Mucosa of descending colon (tissue), 3 donors: ENCODE measurements at places on chromosomes 1 and 21. TPM values are rescaled to one million over a fixed set of nuclear protein-coding genes. Genes with fewer than 3 reads are reported as not detected.

GRCh38 chr1:11680270-11681070 lies 478 bp downstream of the MAD2L2 start:
- no peak for DNase-seq

- no peak for DNase-seq
These were observed 41.9 kb downstream of the SPAG17 start for GRCh38 chr1:118143121-118143520.

DNA sequence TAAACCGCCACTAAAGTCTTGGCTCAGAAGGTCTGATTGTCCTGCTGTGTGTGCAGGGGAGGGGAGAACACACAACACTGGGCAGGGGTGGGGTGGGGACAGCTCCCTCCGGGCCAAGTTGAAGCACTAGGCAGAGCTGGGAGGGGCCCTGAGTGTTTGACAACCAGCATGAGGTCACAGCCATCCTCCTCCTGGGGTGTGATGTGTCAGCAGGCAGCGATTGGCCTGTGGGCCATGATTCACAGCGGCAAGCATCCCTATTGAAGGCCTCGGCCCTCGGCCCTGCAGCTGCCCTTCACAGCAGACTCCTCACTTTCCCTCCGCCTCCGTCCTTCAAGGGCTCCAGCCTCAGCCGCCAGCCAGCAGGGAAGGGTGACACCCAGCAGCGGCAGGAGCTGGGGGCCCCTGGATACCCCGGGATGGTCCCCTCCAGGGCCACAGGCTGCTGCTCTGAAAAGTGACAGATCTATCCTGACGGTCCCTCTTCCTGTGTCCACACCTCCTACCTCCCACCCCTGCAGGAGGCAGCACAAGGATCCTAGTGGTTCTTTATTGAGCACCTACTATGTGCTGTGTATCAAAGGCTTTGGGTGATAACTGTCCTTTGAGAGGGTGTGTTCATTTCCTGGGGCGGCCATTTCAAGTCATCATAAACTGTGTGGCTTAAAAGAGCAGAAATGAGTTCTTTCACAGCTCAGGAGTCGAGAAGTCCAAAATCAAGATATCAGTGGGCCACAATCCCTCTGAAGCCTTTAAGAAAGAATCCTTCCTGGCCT lies 66.0 kb upstream of the SLC25A33 start:
- peak; percentile 68 for DNase-seq

GRCh38 chr1:17826165-17826488 lies 71.0 kb downstream of the ACTL8 start:
- DNase-seq: peak; percentile 57

GRCh38 chr1:109931189-109931731 lies 20.6 kb downstream of the CSF1 start:
- DNase-seq: peak; percentile 71

DNA sequence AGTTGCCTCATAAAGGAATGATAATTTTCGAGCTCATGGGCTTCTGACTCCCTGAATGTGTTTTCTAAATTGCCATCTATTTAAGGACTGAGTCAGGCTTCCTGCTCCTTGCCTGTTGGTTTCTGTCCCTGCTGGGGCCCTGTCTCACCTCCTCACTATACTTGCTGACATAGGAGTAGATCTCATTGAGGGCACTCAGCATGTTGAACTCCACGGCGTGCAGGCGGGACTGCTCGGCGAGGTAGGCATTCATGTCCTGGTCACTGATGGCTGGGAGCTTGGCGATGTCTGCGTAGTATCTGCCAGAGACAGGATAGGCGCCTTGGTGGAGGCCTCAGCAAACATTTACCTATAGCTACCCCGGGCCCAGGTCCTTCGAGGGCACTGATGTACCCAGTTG lies 116.9 kb upstream of the CD34 start:
- DNase-seq: no peak

- no peak for DNase-seq
These were observed 259.8 kb upstream of the NR5A2 start for GRCh38 chr1:199767700-199768099.

GRCh38 chr1:165365341-165365740 lies 8.8 kb upstream of the LMX1A start:
- DNase-seq: no peak

GRCh38 chr21:16070207-16070651 lies 340.4 kb downstream of the USP25 start:
- no peak for DNase-seq

GRCh38 chr21:38219049-38219628 lies 37.7 kb upstream of the KCNJ15 start:
- peak; percentile 57 for DNase-seq

DNA sequence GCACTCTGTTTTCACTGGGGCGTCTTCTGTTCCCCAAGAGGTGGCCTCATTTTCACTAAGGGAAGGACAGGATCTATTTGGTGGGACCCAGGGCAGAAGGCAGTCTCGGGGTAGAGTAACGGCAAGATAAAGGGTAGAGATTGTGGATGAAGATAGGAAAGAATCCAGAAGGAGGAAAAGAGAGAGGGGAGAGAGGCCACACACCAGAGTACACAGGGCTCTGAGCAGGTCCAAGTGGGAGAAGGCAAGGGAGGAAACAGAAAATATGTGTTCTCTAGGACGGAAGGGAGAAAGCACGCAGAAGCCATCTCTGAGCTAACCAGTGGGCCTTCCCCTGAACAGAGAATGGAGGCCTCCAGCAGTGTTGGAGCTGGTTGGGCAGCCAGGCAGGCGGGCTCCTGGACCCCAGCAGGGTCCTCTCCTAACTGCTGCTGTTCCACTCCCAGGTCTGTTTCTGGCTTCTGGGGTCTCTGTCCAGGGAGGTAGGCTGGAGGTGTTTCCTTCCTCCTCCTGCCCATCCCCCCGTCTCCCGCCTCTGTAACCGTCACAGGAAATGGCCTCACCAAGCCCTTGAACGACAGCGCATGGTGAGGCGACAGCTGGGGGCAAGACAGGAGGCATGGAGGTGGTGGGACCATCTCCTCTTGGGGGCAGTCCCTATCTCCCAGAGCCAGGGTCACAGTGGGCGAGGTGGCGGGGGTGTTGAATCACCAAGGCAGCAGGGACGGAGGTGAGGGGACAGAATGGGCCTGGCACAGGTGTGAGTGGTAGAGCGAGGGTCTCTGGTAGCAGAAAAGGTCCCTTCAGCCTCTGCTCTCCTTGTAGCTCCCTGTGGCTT lies 649 bp downstream of the PTPN7 start:
- peak; percentile 58 for DNase-seq

DNA sequence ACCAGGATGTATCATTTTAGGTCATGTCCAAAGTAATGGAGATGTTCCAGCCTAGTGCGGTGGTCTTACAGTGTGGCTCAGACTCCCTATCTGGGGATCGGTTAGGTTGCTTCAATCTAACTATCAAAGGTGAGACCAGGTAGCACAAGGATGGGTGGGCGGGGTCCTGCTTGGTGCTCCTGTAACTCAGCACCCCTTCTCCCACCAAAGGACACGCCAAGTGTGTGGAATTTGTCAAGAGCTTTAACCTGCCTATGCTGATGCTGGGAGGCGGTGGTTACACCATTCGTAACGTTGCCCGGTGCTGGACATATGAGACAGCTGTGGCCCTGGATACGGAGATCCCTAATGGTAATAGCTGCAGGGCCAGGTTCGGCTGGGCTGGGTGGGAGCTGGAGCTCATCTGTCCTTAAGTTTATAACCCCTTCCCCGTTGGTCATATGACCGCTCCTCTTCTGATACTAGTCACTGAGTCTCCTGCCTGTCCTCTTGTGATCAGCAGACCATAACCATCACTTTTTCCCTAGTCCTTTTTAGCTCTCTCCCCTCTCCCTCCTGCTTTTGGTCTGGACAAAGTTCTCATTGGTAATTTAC lies 5.4 kb downstream of the MARCKSL1 start:
- DNase-seq: no peak

DNA sequence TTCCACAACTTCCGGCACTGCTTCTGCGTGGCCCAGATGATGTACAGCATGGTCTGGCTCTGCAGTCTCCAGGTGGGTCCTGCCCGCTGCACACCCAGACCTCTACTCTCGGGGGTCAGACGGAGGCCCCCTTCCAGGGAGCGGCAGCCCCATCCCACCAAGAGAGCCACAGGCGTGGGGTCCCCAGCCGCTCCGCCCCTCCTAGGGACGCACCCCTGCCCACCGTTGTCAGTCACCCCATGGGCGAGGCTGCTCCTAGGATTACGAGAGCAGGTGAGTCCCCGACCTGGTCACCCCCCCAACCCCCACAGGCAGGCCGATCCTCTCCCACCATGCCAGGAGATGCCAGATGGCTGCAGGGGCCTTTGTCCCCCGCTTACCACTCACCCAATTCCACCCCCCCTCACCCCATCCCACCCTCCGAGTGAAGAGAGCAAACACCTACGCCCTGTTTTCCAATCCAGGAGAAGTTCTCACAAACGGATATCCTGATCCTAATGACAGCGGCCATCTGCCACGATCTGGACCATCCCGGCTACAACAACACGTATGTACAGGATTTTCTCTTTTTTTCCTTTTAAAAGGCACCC lies 107.0 kb downstream of the PDE9A start:
- DNase-seq: no peak

DNA sequence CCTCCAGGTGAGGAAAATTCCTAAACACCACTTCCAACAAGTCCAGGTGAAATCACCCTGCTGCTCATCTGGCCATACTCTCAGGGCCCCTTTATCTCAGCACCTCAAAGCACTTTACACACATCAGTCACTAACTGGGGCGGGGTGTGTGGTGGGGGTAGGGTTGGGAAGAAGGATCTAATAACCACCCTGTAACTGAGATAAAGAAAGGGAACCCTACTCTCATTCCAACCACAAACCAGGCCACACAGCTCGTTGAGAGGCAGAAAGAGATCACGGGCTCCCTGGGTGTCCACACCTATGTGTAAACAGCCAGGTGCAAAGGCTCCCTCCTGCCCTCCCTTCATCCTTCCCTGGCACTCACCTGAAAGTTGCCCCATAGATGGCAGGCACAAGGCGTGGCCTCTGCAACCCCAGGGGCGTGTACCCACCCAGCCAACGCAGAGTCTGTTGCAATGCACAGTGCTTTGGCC lies 20.4 kb downstream of the GPR161 start:
- DNase-seq: peak; percentile 71

DNA sequence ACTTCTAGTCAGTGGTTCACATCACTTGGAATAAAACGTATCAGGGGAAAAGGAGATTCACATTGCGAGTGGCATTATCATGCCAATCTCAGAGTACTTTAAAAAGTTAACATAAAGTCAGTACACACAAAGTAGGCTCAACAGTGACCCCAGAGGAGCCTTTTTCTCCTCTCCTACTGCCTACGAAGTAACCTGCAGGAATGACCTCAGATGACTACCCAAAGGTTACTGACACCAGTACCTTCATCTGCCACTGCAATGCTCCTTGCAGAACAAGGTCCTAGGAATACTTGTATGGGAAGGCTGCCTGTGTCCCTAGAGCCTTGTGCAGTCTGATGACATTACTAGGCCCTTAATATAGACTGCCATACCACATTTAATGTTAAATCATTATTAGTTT lies 389.8 kb upstream of the LYPLAL1 start:
- DNase-seq: no peak

DNA sequence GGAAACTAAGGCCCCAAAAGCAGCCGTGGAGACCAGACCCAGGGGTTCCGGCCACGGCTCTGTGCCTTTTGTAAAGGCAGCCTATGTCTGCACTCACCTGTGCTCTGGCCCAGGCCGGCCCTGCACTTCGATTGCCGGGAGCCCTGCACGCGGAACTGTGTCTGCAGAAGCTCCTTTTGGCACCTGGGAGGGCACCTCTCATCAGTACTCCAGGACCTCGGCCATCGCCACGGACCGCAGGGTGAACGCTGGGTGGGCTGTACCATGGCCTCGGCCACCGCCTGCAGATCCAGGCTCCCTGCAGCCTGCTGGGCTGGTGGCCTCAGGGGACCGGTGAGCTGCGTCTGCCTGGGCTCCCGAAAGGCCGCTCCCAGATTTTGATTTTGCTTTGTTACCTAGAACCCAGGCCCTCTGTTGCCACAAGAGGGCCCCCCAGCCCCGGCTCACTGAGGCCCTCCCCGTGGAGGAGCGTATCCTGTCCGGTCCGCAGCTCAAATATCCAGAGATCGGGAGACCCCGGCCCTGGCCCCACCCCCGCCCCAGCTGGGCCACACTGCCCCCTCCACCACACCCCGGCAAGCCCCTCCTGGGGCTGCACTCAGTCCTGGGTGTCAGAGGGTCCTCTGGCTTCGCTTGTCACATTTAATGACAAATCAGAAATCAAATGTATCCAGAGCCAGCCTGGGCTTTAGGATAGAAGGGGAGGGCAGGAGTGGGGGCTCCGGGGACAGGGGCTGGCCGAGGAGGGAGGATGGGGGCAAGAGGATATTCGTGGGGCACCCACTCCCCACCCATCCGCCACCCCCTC lies 60.2 kb upstream of the PDE9A start:
- peak; percentile 89 for DNase-seq

DNA sequence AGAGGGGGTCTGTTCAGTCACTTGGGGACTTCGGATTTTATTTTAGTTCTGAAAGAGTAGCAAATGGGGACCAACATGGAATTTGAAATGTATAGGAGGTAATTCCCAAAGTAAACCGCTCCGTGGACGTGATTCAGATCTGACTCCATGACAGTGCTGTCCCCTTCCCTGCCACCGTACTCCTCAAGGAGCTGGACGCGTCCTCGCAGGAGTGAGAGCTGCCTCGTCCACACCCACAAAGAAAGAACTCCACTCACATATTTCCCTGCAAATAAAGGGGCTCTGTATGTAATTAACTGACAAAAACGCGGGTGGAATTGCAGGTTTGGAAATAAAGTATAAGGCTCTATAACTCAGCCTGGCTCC lies 183.6 kb downstream of the ETS2 start:
- DNase-seq: no peak

GRCh38 chr1:19311503-19311930 lies 427 bp downstream of the AKR7A2 start:
- no peak for DNase-seq

- DNase-seq: peak; percentile 47
These were observed 40.6 kb upstream of the MARK1 start for GRCh38 chr1:220487297-220487820.

Gene FGR
- total RNA-seq: 2.3 TPM

Gene ZBTB8A
- 4.9 TPM for total RNA-seq

Gene CCSAP
- total RNA-seq: 4.2 TPM

Gene TM2D1
- total RNA-seq: 45.5 TPM

Gene TTC34
- total RNA-seq: 1.1 TPM

Gene GJA4
- total RNA-seq: 4.1 TPM

Gene SELP
- total RNA-seq: 1.9 TPM

Gene S100A16
- 156 TPM for total RNA-seq
